ENCODE measurements at places on chromosomes 6 and 20.

DNA sequence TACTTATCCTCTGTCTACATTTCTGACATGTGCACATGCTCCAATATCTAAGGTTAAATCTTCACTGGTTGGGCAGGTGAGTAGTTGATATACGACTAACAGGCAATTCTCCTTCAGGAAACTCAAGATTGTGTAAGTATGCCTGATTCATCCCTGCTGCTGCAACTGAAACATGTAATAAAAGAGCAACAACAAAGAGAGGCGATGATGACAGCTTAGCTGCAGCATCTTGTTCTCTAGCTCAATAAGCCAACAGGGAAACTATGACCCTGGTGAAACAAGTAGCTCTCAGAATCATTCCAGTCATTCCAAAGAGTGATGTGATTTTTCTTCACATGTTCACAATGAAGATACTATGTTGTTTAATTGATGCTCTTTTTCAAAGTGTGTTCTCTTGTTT, 74.4 kb downstream of the ELOVL4 start:
- no peak overlapping the region for H3K4me3 ChIP-seq
- peak overlapping the region; percentile 28 for H3K27ac ChIP-seq
- H3K36me3 ChIP-seq, result no peaks in the 10 kb centered on the region
- peak; percentile 88 for DNase-seq
- H3K27me3 ChIP-seq, result no peaks in the 10 kb centered on the region

DNA sequence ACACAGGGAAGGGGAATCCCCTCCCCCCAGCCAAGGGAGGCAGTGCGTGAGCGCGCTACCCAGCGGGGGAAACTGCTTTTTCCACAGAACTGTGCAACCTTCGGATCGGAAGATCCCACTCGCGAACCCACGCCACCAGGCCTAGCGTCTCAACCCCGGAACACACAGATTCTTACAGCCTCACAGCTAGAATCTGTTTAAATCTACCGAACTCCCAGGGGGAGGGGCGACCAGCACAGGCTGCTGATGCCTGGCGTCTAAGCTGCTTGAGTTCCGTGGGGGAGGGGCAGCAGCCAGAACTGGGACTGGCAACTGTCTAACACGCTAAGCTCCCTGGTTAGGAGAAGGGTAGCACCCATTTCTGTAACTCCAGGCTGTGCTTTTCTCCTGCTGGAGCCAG, 217.3 kb upstream of the TENT5A start:
- DNase-seq, result no peak
- no peaks in the 10 kb centered on the region for H3K27me3 ChIP-seq
- peaks cover 6% of the 10 kb centered on the region for H3K4me1 ChIP-seq
- H3K4me3 ChIP-seq, result no peak overlapping the region

DNA sequence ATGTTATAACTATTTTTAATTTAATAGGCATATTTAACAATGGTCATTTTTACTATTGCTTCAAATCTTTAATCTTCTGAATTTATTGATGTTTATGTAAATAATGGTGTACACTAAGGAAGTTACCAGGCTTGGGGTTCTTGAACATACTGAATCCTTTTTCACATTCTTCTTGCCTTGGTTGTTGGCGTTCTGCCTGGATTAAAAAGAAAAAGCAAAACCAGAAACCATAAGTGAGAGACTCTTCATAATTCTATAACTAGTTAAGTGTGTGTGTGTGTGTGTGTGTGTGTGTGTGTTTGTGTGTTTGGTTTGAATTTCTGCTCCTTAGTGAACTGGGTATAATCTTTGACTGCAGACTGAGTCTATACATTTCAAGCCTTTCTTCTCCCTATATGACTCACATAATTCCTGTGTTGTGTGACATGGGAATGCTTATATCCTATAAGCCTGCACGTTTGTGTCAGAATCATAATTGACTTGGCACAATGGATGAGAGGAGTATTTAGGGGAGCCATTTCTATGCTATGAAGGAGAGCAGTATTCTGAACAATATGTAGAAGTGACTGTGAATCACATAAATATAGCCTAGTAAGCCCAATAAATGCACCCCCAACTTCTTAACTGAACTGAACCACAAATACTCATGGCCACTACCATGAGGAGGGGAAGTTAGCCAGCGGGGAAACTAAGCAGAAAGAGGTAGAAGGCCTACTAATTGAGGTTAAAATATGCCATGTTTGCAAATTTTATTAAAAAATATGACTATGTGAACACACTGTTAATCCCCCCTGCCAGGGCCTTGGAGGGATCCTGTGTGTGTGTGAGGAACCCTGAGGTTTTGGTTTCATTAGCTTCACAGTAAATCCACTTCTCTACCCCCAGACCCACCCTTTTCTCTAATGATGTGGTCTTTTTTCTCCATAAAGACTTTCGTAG, 425.5 kb downstream of the BCKDHB start:
- peaks cover 19% of the 10 kb centered on the region for H3K4me1 ChIP-seq
- DNase-seq, result no peak
- H3K27me3 ChIP-seq, result no peaks in the 10 kb centered on the region
- peak overlapping the region; percentile 52 for H3K27ac ChIP-seq
- peaks cover 52% of the 10 kb centered on the region for H3K36me3 ChIP-seq
- H3K4me3 ChIP-seq, result no peak overlapping the region

GRCh38 chr20:40313730-40314129, 375.3 kb downstream of the MAFB start:
- DNase-seq, result no peak
- H3K36me3 ChIP-seq, result no peaks in the 10 kb centered on the region
- H3K27me3 ChIP-seq, result no peaks in the 10 kb centered on the region
- H3K4me3 ChIP-seq, result no peak overlapping the region

GRCh38 chr6:105569706-105570105, 166.8 kb upstream of the PREP start:
- DNase-seq, result no peak
- no peaks in the 10 kb centered on the region for H3K36me3 ChIP-seq
- no peak overlapping the region for H3K27ac ChIP-seq

DNA sequence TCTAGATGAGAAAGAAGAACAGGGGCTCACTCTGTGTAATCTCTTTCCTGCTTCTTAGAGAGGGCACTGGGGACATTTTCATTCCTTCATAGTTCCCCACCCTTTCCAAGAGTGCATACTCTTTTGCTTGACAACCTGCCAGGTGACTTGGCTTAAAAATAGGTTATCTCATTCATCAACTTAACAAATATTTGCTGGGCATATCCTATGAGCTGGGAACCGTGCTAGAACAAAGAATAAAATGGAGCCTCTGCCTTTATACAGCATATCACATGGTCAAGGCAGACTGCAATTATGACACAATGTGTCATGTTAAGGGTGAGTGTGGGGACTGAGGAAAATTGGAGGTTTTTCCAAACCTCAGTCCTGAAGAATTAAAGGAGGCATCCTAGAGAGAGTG, 209.8 kb upstream of the FOXA2 start:
- H3K36me3 ChIP-seq, result no peaks in the 10 kb centered on the region
- H3K27ac ChIP-seq, result peak overlapping the region; percentile 5
- no peak for DNase-seq

DNA sequence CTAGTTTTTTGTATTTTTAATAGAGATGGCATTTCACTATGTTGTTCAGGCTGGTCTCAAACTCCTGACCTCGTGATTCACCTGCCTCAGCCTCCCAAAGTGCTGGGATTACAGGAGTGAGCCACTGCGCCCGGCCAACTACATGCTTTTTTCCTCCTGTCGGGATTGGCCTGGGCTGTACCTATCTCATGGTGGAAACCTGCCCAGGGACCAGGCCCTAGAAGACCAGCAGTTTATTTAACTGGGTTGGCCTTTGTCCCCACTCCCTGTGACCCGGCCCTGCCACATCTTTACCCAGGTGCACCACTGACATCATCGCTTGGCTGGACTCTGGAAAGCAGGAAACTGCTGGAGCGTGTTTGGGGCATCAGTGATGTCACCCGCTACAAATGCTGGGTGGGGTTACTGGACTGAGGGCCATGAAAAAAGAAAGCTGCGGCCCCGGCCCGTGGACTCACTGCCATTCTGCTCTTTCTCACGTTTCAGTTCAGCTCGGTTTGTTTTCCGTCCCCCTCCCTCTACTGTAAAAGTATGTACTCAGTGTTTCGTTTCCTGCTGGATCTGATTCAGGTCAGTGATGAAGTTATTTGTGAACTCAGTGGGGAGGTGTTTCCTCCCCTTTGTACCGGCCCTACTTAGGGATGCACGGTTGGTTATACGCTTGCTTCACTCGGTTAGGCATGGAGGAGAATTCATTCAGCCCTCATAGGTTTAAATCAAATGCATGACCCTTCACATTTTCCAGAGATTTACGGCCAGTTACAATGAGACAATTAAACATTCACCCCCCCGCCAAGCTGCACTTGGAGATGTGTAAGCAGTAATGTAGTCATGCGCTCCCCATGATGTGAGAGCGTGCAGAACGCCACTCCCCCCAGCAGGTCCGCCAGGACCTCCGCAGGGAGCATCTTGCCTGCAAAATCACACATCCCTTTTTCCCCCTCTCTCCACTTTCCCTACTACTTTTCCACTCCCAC, 179.3 kb downstream of the MTHFD1L start:
- H3K4me1 ChIP-seq, result peaks cover 12% of the 10 kb centered on the region
- peaks cover 51% of the 10 kb centered on the region for H3K36me3 ChIP-seq
- no peak for DNase-seq
- no peaks in the 10 kb centered on the region for H3K27me3 ChIP-seq

DNA sequence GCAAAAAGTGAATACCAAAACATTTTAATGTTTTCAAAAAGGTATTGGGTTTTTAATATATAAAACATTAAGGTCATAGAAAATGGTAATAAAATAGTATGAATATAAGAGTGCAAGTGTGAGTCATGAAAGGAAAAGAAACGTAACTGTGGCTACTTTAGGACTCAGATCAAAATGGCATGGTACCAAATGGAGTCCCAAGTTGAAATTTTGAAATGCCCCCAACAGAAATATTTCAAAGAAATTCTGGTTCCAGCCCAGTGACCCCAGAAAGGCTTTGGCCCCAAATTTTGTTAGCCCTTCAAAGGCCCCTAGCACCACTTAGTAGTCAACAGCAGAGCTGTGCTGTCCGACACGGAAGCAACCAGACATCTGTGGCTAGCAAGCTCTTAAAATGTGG, 6.0 kb downstream of the COL12A1 start:
- peaks cover 30% of the 10 kb centered on the region for H3K4me1 ChIP-seq
- H3K36me3 ChIP-seq, result no peaks in the 10 kb centered on the region
- no peak overlapping the region for H3K4me3 ChIP-seq
- DNase-seq, result no peak
- H3K27me3 ChIP-seq, result no peaks in the 10 kb centered on the region
- H3K27ac ChIP-seq, result no peak overlapping the region

- H3K36me3 ChIP-seq, result no peaks in the 10 kb centered on the region
- no peaks in the 10 kb centered on the region for H3K27me3 ChIP-seq
- DNase-seq, result no peak
Observed at GRCh38 chr6:54096811-54097210, 14.4 kb upstream of the MLIP start.

DNA sequence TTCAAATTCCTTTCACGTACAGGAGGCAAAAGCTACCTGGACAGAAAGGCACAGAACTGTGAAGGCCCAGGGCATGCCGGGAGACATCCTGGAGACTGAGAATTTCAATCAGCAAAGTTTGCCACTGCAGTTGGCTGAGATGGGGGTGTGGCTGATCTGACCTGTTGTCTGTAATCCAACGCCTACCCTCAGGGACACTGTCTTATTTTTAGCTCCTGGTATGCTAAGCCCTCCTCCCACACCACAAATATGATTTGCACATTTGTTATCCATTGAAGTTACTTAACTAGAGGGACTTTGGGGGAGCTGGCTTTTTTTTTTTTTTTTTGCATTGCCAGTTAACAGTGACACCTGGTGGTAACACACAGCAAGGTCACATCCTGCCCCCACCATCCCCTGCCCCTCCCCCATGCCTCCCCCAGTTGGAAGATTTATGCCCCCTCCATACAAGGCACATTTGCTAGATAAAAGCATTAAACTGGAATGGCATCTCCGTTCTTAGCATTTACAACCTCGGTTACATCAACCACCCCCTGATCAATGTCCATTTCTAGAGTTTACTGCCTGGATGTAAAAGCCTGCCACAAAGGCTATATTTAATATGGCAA, 40.4 kb downstream of the TTI1 start:
- no peak overlapping the region for H3K4me3 ChIP-seq
- H3K4me1 ChIP-seq, result peaks cover 66% of the 10 kb centered on the region
- DNase-seq, result peak; percentile 86
- H3K27me3 ChIP-seq, result no peaks in the 10 kb centered on the region
- peaks cover 36% of the 10 kb centered on the region for H3K36me3 ChIP-seq
